Fibroblast of the conjunctiva (primary cell): ENCODE measurements at places on chromosomes 7 and 10.

- DNase-seq = no peak
Observed at GRCh38 chr10:130377986-130378540, 241.9 kb downstream of the GLRX3 start.

DNA sequence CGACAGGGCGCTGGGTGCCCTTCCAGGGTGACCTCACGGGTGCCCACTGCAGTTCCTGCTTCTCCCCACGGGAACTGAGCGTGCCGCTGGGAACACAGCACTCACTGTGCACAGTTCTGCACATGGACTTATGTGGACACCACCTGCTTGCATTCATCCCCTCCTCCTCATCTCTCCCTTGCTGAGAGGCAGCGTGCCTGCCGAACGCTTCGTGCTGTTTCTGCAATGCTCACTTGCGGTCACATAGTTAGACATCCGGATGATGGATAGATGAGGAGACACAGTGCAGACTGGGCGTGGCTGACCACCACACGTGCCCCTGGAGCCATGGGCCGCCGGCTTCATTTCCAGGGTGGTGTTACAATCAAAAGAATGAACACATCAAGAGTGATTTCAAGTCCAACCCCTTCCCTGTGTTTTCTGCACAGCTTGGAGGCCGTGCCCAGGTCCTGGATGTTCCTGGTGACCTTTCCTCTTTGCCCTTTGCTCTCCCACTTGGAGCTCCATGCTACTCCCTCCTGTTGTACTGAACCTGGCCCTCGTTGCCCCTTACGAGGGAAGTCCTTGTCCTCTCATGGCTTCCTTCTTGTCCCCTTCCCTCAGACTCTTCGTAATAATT, 119.4 kb downstream of the VIPR2 start:
- no peak for DNase-seq

- no peak for DNase-seq
Observed at GRCh38 chr7:2894118-2894940, 50.2 kb upstream of the GNA12 start.

- no peak for DNase-seq
Observed at GRCh38 chr7:12025246-12025645, 185.8 kb upstream of the TMEM106B start.

- DNase-seq = no peak
Observed at GRCh38 chr7:108724251-108725100, 154.8 kb downstream of the DNAJB9 start.

GRCh38 chr7:117274951-117275350, 47.9 kb downstream of the WNT2 start:
- DNase-seq = no peak

DNA sequence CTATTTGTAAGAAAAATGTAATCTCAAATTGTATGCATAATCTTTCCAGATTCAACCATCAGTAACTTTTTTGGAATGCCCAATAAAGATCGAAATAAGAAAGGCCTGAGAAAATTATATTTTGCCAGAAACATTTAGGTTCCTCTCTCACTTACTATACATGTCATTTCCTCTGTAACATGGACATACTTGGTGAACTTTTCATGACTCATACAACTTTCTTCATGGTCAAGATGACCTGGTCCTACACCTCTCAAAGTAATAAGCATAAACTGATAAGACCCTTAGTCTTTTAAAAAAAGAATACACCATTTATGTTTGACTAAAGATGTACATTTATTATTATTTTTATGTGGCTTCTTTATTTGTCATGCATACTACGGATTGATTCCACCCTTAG, 125.3 kb downstream of the REEP3 start:
- no peak for DNase-seq

DNA sequence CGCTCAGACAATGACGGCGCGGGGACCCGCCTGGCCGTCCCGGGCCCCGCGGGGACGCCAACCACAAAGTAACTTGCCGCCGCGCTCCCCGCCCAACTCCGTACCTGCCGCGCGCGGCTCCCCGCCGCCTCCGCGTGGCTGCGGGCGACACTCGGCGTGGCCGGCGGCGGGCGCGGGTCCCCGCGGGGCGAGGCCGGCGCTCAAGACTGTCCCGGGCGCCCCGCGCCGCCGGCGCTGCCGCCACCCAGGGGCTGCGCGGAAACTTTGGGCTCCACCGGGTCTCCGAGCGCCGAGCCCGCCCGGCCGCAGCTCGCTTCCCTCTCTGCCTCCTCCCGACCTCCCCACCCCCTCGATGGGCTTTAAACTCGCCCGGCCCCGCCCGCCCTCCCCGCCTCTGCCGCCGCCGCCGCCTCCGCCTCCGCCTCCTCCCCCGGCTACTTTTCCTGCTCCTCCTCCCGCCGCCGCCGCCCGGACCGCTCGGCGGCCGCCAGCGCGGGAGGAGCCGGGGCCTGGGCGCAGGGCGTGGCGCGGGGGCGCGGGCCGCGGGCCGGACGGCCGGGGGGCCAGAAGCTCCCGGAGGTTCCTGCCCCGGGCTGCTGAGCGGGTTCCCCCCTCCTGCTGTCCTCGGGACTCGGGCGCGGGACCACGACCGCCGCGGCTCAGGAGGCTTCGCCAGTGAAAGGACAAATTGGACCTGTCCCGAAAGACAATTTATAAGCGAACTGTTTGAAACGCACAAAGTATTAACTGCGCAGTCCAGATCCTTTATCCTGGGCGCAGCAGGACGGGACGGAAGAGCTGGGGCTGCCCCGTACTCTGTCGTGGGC, 10.6 kb upstream of the GRB10 start:
- DNase-seq = peak; percentile 30

DNA sequence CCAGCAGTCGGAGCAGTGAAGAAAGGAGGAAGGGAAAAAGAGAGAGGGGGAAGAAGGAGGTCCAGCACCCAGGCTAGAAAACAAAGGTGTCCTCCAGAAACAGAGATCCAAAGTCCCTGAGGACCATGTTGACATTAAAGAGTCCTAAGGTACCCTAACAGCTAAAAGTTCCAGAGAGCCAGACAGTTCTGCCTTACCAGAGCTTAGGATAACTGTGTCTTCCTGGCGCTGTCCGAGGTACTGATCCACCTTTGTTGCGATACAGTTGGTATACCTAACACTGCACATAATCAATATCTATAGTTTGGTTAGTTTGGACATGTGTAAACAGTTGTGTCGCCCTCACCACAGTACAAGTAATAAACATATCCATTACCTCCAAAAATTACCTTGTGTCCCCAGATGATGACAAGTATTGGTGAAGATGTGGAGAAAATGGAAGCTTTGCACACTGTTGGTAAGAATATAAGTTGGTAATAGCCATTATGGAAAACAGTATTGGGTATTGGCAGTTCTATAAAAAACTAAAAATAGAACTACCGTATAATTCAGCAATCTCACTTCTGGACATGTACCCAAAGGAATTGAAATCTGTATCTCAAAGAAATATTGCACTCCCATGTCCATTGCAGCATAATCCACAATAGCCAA, 59.8 kb downstream of the GRID1 start:
- DNase-seq = no peak

GRCh38 chr10:109883859-109884771, 39.2 kb downstream of the XPNPEP1 start:
- peak; percentile 88 for DNase-seq

GRCh38 chr7:154259396-154259795, 207.2 kb downstream of the DPP6 start:
- DNase-seq = no peak

DNA sequence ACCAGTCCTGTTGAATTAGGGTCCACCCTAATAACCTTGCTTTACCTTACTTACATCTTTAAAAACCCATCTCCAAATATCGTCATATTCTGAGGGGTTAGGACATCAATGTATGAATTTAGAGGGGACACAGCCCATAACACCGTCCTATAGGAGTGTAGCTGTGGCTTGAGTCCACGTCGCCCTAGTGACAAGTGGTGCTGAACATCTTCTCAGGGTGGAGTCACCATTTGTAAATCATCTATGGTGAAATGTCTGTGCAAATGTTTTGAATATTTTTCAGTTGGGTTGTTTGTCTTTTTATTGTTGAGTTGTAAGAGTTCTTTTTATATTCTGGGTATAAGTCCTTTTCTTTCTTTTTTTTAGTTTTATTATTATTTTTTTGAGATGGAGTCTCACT, 5.2 kb upstream of the PRAP1 start:
- no peak for DNase-seq

DNA sequence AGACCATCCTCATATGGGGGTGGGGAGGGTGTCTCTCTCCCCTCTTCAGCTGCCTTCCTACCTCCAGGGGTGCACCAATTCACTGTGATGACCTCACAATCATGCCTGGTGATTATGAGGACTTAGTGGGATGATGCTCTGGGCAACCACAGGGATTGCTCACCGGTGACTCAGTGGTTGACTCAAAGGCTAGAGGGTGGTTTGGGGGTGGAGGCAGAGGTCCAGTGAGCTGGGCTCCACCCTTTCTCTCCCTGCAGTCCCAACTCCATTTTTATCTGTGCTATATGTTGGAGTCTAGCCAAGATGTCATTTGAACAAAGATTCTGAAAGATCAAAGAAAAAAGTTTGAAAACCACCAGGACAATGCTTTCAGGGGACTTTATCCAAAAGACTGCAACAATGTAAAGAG, 286.9 kb downstream of the KCNMA1 start:
- peak; percentile 97 for DNase-seq

DNA sequence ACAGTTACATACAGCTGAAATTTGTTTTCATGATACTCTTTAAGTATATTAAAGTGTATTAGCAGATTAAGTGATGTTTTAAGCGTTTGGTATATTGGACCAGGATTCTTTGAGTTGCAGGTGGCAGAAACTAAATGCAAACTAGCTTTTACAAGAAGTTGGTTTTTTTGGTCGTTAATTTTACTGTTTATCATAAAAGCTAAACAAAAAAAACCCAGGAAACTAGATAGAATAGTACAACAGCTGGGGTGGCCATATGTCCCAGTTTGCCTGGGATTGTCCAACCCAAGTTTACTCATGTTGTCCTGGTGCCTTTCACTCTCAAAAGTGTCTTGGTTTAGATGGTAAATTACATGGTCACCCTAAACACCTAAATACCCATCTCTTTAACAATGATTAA, 108.7 kb downstream of the PHTF2 start:
- no peak for DNase-seq

- DNase-seq = no peak
Observed at GRCh38 chr7:154817224-154817896, 185.6 kb downstream of the PAXIP1 start.

GRCh38 chr10:24723386-24723787, 300 bp downstream of the ARHGAP21 start:
- no peak for DNase-seq

DNA sequence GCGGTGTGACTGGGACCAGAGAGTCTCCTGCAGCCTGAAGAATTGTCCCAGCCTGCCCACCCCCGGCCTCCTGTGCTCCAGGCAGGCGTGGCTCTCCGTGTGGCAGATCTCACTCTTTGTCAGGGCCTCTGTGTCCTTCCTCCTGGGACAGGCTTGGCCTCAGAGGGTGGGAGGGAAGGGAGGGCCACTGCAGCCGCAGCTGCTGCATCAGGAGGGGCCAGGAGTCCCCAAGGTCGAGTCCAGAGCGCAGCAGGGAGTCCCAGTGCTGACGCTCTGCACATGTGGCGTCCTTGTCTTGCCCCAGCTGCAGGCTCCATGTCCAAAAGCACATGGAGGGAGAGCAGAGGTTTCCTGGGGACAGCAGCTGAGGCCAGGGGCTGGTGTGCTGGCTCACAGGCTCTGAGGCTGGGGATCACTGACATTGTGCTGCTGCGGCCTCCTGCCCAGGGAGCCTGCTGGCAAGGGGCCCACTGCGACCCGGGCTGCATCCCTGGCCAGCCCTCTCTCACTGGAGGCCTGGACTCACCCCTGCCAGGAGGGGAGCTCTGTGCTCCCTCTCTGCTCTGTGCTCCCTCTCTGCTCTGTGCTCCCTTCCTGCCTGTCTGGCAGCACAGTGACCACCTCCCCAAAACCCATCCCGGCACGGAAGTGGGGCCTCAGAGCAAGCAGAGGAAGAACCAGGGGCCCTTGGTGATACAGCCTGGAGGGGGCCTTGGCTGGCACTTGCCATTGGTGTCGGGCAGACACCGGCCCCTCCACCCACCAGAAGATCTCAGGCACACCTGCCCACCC, 114.6 kb upstream of the RET start:
- no peak for DNase-seq

DNA sequence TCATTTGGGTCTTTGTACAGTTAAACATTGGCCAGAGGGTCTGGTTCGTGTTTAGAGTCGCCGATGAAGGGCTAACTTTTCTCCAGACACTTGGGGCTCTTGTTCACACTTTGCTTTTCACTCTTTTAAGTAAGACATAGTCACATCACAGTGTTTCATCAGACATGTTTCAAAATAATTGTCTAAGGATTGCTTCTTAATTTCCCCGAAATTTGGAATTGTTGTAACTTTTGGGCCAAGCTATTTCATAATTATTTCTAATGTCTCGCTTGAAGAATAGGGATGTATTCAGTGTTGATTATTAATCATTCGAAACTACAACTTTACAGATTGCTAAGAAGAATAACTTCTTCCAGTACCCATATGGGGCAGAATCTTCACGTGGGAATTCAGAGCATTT, 92.8 kb downstream of the TCF7L2 start:
- no peak for DNase-seq

GRCh38 chr10:9254353-9254752, 1199.9 kb downstream of the GATA3 start:
- peak; percentile 52 for DNase-seq

DNA sequence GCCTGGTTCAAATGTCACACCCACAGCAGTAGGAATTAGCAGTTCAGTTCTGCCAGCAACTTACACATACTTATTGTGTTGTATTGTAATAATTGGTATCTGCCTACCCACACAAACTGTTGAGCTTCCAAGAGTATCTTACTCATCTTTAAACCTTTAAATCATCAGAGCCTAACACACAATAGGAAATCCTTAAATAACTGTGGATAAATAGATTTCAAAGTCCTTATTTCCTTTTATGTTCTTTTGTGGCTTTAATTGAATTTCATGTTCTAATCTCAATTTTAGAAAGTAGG, 3.9 kb downstream of the CASD1 start:
- no peak for DNase-seq

DNA sequence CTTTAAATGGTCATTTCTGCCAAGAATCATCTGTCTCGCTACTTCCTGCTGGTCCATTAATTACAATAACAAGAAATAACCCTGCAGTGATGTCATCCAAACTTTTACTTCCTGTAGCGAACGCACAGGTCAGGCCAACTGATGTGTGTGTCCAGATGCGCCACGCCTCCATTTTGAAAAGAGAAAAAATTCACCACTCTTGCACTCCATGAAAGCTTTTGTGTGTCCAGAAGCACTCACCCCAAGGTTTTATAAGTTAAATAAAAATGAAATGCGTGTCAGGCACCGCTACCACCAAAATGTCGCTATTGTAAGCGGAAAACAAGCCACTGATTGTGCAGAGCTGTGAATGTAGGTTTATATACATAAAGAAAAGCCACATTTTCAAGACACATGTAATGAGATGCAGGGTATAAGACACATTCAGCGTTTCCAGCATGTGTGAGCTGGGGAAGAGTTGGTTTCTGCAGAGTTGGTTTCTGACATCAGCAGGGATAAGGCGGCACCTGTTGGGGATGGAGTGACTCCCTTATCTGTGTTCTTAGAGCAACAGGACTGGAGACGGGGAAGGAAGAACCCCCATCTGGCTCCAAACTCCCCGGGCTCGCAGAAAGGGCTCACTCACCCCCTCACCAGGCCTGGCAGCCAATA, 83.3 kb downstream of the CTBP2 start:
- no peak for DNase-seq

GRCh38 chr10:33600381-33600780, 265.9 kb upstream of the NRP1 start:
- DNase-seq = no peak
